DMS 273 treated with DMSO at 0.1 percent for 48 hours (cell line): ENCODE measurements at places on chromosomes 11 and 22.

GRCh38 chr22:29706486-29706885, 13.3 kb upstream of the CABP7 start:
- no peak for DNase-seq

DNA sequence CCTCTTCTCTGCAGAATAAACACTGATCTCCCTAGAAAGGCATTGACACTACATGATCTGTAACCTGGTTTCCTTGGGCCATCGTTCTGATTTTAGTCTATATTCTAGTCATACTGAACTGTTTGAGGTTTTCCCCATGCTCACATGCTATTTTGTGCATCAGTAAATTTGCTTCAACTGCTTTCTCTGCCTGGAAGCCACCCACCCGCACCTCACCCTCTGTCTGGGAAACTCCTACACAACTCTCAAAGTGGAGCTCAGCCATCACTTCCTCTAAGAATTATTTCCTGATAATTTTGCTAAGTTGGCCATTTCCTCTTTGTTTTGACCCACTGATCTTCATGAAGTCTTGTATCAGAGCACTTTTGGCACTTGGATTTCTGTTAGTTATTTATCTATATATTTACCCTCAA, 36.1 kb downstream of the MMP20 start:
- no peak for DNase-seq

GRCh38 chr11:75195167-75195962, 44.5 kb downstream of the SLCO2B1 start:
- DNase-seq, result no peak

DNA sequence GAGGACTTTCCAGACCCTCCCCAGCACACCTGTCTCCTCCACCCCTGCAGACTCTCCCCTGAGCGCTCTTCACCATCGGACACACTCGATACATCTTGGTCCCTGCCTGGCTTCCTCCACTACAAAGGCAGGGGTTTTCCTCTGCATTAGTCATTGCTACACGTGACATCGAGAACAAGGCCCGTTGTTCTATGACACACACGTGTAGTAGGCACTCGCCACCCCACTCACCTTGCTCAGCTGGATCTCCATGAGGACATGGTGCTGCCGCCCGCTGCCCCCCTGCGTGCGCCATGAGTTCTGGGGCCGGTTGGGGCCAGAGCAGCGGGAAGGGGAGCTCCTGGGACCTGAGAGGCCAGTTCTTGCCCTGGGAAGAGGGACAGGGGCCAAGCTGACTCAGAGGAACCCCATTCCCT, 16.7 kb downstream of the ATG2A start:
- no peak for DNase-seq

GRCh38 chr11:73386016-73386415, 9.8 kb downstream of the RELT start:
- DNase-seq, result no peak

GRCh38 chr11:84292006-84292405, 1005.8 kb upstream of the CCDC90B start:
- no peak for DNase-seq

DNA sequence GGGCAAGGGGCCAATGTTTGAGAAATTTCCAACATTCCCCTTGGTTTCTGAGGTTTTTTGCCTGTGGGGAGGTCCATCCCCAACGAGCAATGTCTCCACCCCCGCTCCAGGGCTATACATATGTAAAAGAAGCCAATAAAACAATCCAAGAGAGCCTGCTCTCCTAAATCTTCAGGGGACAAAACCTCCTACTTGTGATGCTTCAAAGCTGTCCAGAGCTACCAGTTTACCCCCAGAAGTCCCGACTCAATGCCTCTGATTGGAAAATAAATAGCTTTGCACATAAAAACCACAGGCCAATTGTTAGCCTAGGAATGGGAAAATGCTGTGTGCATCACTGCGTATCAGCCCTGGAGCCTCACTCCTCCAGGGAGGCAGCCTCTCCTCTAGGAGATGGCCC, 66.0 kb upstream of the PAX6 start:
- DNase-seq, result no peak

- DNase-seq, result no peak
Observed at GRCh38 chr11:3679077-3679476, 7.9 kb upstream of the CHRNA10 start.

- DNase-seq, result no peak
Observed at GRCh38 chr22:23067691-23068090, 2.6 kb upstream of the GNAZ start.

GRCh38 chr22:37862570-37863325, 13.5 kb downstream of the EIF3L start:
- DNase-seq, result no peak

DNA sequence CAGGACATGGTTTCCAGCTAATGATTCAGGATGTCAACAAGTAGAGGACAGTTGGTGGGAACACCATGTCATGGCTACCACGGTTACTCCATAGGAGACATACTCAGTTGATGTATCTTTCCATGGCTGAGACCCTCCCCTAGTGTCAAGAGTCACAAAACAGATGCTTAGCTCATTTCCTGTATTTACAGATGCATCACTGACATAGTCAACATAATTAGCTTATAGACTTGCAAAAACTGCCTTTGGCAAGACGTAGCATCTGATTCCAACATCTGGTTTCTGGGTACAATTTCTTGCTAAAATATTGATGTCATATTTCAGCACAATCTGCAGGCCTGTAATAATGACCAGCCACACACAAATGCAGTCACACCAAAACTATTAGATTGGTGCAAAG, 550.3 kb downstream of the FAM181B start:
- DNase-seq, result no peak

DNA sequence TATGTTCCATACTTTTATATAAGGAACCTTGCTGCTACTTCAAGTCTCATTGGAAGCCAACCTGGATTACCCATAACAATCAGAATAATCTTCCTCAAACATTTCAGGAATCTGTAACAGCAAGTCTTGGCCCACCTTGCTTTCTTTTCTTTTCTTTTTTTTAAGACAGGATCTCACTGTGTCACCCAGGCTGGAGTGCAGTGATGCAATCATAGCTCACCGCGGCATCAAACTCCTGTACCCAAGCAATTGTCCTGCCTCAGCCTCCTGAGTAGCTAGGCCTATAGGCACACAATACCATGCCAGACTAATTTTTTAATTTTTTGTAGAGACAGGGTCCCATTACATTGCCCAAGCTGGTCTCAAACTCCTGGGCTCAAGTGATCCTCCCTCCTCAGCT, 29.3 kb upstream of the PRDM10 start:
- no peak for DNase-seq

DNA sequence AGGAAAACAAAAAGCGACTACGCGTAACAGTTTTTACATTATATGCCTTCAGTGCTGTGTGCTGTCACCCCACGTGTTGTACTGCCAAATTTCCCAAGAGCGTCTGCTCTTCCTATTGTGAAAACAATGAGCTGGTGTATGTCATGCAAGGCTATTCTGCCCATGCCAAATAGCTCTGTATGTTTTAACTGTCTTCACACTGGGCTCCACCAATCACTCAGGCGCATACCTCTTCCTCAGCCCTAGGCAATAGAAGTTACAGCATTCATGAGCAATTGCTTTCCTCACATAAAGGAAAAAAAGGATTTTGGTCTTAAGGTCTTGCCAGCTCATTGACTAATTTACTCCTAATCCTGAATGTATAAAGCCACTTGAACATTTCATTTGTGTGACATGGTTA, 606.8 kb downstream of the NTM start:
- no peak for DNase-seq

GRCh38 chr11:62732830-62733229, 4.5 kb downstream of the TTC9C start:
- DNase-seq, result no peak

DNA sequence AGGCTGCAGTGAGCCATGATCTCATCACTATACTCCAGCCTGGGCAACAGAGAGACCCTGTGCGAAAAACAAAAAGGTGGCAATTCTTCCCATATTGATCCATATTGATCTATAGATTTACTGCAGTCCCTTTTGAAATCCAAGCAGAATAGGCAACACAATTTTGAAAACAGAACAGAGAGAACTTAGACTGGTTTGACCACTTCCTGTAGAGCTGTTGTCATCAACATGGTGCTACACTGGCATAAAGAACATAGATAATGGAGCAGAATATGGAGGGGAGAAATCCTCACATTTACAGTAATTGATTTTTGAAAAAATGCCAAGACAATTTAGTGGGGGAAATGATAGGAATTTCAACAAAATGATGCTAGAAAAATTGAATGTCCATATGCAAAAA, 34.1 kb downstream of the GRK3 start:
- no peak for DNase-seq

DNA sequence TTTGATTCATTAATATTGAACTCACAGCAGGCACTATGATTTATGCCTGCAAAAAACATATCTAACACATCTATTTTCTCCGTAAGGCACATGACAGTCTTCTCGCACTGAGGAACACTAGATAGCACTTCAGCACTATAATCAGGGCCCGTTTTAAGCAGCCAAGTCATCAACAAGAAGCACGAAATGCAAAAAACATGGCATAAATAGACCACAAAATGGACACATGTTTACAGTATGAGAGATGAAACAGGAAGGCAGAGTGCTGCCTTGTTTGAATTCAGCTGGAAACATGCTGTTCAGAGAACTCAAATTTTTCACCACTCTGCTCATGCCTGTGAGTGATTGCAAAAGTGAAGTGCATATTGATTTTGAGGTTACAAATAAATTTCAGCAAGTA, 205.8 kb upstream of the PDGFD start:
- no peak for DNase-seq

DNA sequence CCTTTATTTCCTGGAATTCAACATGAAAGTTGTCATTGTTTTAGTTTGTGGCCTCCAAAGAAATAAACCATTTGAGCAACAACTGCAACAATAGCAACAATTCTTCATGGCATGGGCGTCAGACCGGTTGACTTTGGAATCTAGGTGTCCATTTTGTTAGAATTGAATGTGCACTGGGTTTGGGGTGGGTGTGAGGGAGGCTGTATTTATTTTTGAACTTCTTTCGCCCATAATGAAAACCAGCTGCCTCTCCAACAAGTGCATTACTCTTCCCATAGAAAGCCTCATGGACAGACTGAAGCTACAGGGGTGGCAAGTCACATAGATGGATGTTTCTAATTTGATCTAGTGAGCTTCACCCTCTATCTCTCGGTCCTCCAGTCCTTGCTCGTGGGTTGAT, 85.4 kb downstream of the ADAMTS15 start:
- no peak for DNase-seq

GRCh38 chr11:103985041-103985440, 51.4 kb upstream of the DDI1 start:
- DNase-seq, result no peak

GRCh38 chr11:1218256-1218787, 4.5 kb upstream of the MUC5B start:
- no peak for DNase-seq

DNA sequence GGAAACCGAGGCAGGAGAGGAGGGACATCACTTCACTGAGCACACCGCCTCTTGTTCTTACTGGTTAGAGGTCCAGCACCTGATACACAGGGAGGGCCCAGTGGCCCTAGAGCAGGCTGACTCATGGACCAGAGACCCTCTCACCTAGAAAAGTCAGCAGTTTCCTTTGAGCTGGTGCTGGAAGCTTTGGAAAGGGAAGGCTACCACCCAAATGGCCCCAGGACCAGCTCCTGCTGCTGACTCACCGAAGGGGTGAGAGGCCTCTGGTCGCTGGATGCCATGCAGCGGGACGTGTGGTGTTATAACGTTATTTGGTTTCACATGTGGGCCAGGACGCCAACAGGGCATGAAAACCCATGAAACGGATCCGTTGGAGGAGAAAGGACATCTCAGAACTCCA, 3.8 kb downstream of the NADSYN1 start:
- DNase-seq, result no peak

DNA sequence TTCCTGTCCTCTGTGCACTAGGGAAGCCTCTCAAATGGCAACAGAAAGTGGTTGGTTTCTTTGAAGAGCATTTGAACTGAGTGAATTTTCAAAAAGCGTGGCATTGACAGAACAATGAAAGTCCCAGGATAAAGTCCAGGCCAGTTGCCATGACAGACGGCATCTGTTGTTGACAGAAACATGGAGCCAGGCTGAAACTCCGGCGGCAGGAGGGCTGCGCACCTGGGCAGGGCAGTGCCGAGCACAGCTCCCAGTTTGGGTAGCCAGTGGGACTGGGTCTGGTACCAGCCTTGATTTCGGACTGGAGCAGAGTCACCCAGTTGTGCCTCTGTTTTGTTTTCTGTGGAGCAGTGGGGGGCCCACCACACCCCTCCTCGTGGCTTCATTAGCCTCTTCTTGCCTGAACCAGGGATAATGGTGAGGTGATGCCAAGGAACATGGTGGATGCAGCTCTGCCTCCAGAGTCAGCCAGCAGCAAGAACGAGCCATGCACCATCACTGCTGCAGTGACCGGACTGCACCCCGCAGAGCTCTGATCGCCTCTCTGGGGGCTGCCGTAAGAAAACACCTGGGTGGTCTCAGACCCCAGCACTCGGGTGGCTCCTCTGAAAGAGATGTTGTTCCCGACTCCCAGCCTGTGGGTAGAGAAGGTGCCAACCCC, 9.8 kb upstream of the SEPTIN5 start:
- no peak for DNase-seq

DNA sequence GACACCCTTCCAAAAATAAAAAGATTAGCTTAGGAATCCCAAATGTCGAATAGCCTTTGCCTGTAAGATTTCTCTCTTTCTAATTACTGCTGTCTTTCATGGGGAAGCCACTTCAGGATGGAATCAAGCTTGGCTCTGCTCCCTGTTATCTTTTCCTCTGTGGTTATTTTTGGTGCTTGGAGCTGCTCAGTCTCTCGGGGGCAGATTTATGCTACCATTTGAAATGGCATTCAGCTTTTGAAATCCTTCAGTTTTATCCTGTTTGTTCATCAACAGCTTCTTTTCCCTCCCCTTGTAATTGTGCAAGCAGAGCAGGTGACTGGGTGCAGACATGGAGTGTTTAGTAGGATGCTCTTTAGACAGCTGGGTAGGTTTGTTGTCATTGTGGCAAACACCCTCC, 111.0 kb downstream of the DBX1 start:
- no peak for DNase-seq

GRCh38 chr22:32801537-32802236, at the start of gene TIMP3:
TIMP3 (plus strand) TSS chr22:32801705; CDS start chr22:32802002, 297 bp downstream.
- peak; percentile 11 for DNase-seq

DNA sequence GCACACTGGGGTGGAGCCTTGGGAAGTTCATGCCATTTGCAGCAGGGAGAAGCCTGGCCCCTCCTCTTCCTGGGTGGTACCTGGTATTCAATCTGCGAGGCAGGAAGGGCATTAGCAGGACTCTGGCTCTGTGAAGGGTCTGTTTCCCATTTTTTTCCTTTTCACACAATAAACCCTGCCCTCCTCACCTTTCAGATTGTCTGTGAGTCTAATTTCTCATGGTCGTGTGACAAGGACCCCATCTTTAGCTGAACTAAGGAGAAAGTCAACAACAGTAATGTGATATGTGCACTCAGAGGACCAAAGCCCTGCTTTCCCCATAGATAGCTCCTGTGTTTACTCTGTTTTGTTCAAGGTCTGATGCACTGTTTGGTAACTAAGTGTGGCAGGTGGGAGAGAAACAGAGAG, 26.6 kb upstream of the CASP4 start:
- DNase-seq, result no peak

- no peak for DNase-seq
Observed at GRCh38 chr11:313304-313786, 495 bp upstream of the IFITM1 start.

- no peak for DNase-seq
Observed at GRCh38 chr11:77619576-77620198, 17.9 kb downstream of the CLNS1A start.
